NCI-H1436 treated with DMSO at 0.1 percent for 48 hours (cell line): ENCODE measurements at places on chromosomes 16 and 17.

GRCh38 chr17:41054025-41054424 is 1.0 kb downstream of the KRTAP2-2 start:
- no peak for DNase-seq

- DNase-seq, result no peak
These were observed 699 bp upstream of the PVALEF start for GRCh38 chr17:81164371-81165245.

DNA sequence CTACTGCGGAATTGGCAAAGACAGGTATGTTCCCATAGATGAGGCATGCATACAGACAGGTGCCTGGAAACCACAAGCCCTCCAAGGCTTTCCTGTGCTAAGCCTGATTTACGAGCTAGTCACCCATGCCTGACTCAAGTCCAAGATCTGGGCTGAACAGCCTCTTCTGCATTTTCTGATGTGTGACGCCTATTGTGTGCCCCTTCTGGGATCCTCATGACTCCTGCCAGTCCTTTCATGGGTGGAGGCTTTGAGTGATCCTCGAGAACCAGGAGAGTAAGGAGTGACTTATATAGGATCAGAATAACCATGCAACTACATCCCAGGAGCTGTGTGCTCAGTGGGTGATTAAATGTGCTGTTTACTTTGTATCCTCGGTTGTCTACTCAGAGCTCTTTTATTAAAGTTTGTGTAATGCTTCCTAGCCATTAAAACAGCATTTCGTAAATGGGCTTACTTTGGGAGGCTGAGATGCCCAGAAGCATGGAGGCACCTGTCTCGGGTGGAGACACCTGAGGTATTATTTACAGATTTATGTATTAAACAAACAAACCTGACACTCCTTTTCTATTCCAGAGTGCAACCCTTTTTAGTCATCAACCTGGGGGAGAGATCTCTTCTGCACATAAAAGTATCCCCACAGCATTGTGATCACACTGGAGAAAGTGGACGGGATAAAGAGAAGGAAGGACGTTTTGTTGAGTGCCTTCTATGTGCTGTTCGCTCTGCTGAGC is 373.0 kb upstream of the DYNLRB2 start:
- no peak for DNase-seq

- peak; percentile 82 for DNase-seq
These were observed 224.0 kb upstream of the TNRC6C start for GRCh38 chr17:77734371-77735080.

DNA sequence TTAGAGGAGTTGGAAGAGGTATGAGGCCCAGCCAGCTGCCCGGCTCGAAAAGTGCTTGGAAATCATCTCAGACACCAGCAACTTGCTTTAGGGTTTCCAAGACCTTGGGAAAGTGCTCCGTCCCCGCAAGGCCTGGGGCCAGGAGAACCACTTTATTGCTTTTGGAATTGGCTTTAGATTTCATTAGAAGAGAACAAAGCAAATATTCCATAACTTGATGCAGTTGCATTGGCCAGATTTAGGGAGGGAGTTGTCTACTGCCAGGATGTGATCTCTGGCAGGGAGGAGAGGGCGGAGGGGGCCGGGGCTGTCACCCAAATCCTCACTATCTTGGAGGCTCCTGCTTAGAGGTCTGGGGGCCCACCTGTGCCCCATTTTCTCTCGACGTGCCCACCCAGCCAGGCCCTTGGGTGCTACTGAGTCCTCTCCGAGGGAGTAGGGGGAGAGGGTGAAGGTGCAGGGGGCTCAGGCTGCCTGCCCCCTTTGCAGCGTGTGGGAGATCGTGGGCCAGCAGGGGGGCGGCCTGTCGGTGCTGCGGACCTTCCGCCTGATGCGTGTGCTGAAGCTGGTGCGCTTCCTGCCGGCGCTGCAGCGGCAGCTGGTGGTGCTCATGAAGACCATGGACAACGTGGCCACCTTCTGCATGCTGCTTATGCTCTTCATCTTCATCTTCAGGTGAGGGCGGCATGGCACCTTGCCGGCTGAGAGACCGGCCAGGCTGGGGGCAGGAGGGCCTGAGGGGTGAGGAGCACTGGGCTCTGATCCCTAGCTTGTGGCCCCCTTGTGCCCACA is 30.6 kb downstream of the CACNA1G start:
- no peak for DNase-seq
